ENCODE measurements at places on chromosomes 4 and X.
A peak's percentile ranks its signal among the peaks of the same experiment; 100 is the strongest.

DNA sequence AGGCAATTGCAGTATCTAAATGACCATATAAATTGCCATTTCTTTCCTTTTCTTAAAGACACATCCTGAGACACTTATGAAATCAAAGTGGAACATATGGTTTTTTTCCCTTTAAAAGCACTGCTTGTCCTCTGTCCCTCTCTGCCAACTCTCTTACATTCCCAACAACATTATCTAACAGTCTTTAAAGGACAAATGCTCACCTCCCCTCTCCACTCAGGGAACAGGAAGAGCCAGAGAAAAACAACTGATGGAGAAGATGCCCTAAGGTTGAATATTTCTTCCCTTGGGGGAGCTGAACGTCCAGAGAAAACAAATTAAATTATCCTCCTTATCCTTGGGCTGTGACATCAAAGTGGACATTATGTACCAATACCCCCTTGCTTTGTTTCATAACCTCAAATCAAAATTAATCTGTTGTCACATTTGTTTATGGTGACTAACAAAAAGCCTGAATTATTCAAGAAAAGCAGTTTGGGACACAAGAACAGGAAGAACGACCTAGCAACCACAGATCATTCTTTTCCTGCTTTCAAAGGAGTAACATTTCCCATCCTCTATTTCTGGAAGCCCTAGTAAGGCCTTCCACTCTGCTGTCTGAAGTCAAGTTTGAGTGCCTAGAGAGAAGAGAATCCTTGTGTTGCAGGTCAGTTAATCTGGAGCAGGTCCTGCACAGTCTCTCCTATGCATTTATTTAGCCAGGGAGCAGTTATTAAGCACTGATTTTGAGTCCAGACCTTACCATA, 52.6 kb upstream of the PAGE1 start:
- H3K27me3 ChIP-seq, result peaks cover 20% of the 10 kb centered on the region
- H3K27ac ChIP-seq, result no peak overlapping the region
- H3K36me3 ChIP-seq, result no peaks in the 10 kb centered on the region

GRCh38 chr4:47876310-47876709, 38.1 kb downstream of the NFXL1 start:
- H3K27ac ChIP-seq, result no peak overlapping the region
- peaks cover 48% of the 10 kb centered on the region for H3K36me3 ChIP-seq
- H3K4me3 ChIP-seq, result no peak overlapping the region
- no peak for DNase-seq
- H3K4me1 ChIP-seq, result peaks cover 4% of the 10 kb centered on the region

DNA sequence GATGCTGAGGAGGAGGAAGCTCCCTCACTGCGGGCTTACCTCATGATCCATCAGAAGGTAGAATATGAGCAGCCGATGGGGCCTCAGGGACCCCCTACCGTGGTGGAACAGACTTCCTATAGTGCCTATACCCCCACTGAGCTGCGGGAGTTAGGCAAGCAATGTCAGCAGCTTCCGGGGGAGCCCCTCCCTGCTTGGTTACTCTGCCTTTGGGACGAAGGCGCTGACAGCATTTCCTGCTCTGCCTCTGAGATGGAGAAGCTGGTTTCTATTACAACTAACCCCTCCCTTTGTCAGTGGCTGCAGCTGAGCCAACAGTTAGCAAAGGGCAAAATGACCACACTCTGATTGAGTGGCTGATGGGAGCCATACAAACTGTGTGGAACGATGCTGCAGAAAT, 430.7 kb downstream of the IDS start:
- no peaks in the 10 kb centered on the region for H3K36me3 ChIP-seq
- no peaks in the 10 kb centered on the region for H3K27me3 ChIP-seq
- H3K4me3 ChIP-seq, result no peak overlapping the region
- H3K27ac ChIP-seq, result peak overlapping the region; percentile 45
- peaks cover 9% of the 10 kb centered on the region for H3K4me1 ChIP-seq

DNA sequence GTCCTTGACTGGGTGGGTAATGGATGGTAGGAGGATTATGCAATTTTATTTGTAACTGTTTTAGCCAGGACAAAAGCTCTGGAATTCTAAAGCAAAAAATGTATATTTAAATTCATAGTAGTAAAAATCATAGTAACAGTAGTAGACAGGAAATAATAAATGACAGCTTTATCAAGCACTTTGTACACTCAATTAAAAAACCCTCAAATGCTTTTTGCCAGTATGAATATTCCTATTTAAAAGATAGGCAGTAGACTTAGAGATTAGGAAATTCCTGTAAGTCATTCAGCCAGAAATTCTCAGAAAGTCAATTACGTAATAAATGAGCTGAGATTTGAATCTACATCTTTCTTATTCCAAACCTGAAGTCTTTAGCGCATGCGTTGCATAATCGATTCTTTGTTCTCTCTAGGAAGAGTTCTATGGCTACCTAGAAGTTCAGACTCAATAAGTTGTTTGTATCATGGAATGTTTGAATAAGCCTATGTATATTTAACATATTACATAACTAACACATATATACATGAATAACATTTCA, 2.5 kb downstream of the AADAT start:
- H3K27ac ChIP-seq, result no peak overlapping the region
- DNase-seq, result no peak
- H3K4me3 ChIP-seq, result no peak overlapping the region
- H3K36me3 ChIP-seq, result peaks cover 22% of the 10 kb centered on the region
- H3K27me3 ChIP-seq, result no peaks in the 10 kb centered on the region

GRCh38 chrX:155263854-155264628, at the start of gene RAB39B:
TSS of gene RAB39B (minus strand) at chrX:155264491. CDS start at chrX:155264288, 203 bp downstream.
- no peaks in the 10 kb centered on the region for H3K27me3 ChIP-seq
- peaks cover 1% of the 10 kb centered on the region for H3K36me3 ChIP-seq
- peaks cover 13% of the 10 kb centered on the region for H3K4me1 ChIP-seq

DNA sequence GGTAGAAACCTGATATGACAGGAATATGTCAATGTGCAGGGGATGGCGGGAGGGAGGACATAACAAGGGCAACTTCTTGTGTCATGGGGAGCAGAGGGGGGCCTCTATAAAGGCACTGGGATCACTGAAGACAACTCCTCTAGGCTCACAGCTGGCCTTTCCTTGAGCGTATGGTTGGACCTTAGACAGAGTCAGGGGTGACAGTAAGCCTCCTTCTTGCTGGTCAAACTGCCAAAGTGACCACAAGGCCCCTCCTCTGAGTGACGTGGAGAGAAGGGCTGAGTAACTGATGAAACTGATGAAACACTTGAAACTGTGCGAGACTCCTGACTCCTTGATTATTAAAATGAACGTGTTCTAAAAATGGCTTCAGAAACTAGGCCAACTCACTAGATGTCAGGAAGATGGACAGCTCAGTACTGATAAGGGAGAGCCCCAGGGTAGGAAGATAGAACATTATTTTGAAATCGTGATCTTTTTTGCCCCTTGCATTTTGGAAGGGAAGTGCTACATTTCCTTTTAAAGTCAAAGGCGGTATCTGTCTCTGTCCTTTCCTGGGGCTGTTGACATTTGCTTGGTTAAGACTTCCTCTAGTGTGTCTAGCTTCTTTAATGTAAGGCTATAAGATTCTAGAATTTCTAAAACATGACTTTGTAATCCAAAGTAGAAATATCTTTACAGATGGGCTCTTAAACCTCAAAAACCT, 1.6 kb downstream of the RAB33A start:
- DNase-seq, result no peak
- H3K27me3 ChIP-seq, result no peaks in the 10 kb centered on the region
- H3K4me3 ChIP-seq, result peak overlapping the region; percentile 82
- H3K27ac ChIP-seq, result peak overlapping the region; percentile 97

GRCh38 chr4:140755774-140756318, 339 bp downstream of the TBC1D9 start:
- H3K27ac ChIP-seq, result peak overlapping the region; percentile 87
- peaks cover 38% of the 10 kb centered on the region for H3K4me1 ChIP-seq
- peak; percentile 92 for DNase-seq
- peak overlapping the region; percentile 89 for H3K4me3 ChIP-seq

GRCh38 chr4:53987761-53988171, 76.6 kb downstream of the CHIC2 start:
- no peaks in the 10 kb centered on the region for H3K27me3 ChIP-seq
- peaks cover 8% of the 10 kb centered on the region for H3K4me1 ChIP-seq
- H3K4me3 ChIP-seq, result no peak overlapping the region
- H3K36me3 ChIP-seq, result no peaks in the 10 kb centered on the region

DNA sequence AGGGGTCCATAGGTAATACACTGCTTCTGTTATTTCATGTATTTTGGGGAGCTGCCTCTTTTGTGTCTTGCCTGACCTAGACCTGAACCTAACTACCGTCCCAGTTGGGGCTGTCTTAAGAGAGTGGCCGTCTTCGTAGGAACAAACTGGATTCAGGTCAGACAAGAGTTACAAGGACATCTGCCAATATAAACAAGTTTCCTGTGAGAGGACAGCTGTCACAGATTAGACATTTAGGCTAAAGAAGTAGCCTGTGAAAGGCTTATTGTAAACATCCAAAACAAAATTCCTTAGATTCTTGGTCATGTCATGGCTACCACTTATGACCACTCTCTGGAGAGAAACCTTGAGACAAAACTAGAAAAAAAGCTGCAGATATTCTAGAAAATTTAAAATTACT, 797.6 kb upstream of the AADAT start:
- no peak overlapping the region for H3K4me3 ChIP-seq
- no peaks in the 10 kb centered on the region for H3K36me3 ChIP-seq
- DNase-seq, result no peak
- H3K27me3 ChIP-seq, result peaks cover 3% of the 10 kb centered on the region

DNA sequence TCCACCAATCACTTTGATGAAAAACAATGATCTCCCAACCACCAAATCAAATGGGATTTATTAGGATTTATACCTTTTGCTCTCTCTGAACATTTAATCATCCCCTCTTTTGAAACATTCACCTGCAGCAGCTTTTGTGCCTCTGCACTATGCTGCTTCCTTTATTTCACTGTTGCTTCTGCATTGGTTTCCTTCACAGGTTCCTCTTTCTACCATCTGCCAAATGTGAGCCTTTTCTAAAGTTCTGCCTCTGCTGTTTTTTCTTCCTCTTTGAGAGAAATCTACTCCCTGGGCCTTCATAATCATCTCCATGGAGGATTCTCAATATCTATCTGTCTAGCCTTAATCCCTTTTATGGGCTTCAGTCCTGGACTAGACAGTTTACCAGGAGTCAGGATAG, 24.7 kb downstream of the CUL4B start:
- no peaks in the 10 kb centered on the region for H3K27me3 ChIP-seq
- no peak overlapping the region for H3K4me3 ChIP-seq
- DNase-seq, result no peak

DNA sequence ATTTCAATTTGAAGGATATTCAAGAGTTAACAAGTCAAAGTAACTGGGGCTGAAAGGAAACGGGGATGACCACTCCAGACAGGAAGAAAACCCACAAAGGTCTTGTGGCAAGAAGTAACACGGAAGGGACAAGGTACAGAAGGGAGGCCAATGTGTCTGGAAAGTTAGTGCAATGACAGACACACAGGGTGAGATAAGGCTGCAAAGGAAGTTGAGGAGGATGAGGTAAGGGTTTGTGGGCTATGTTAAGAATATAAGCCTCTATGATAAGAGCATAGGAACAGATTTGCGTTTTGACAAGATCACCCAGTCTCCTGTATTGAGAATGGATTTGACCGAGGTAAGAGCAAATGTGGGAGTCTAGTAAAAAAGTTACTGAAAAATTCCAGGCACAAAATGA, 21.9 kb upstream of the EMCN start:
- no peaks in the 10 kb centered on the region for H3K4me1 ChIP-seq
- no peak for DNase-seq
- H3K36me3 ChIP-seq, result peaks cover 4% of the 10 kb centered on the region
- H3K27ac ChIP-seq, result no peak overlapping the region
- no peak overlapping the region for H3K4me3 ChIP-seq
- H3K27me3 ChIP-seq, result peaks cover 5% of the 10 kb centered on the region

DNA sequence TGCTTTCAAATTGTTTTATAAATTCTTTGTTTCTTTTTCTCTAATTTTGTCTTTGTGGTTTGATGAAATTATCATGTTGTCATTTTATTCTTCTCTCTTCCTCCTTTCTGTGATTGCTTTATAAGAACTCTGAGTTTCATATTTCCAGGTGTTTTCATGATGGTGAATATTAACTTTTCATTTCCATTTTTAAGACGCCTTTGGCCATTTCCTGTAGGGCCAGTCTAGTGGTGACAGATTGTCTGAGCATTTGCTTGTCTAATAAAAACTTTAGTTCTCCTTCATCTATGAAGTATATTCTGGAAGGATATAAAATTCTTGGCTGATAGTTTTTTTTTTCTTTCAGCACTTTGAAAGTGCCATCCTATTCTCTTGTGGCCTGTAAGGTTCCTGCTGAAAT, 128.1 kb downstream of the FAM13A start:
- DNase-seq, result no peak
- no peaks in the 10 kb centered on the region for H3K4me1 ChIP-seq
- H3K36me3 ChIP-seq, result peaks cover 5% of the 10 kb centered on the region
- no peak overlapping the region for H3K4me3 ChIP-seq
- no peak overlapping the region for H3K27ac ChIP-seq

DNA sequence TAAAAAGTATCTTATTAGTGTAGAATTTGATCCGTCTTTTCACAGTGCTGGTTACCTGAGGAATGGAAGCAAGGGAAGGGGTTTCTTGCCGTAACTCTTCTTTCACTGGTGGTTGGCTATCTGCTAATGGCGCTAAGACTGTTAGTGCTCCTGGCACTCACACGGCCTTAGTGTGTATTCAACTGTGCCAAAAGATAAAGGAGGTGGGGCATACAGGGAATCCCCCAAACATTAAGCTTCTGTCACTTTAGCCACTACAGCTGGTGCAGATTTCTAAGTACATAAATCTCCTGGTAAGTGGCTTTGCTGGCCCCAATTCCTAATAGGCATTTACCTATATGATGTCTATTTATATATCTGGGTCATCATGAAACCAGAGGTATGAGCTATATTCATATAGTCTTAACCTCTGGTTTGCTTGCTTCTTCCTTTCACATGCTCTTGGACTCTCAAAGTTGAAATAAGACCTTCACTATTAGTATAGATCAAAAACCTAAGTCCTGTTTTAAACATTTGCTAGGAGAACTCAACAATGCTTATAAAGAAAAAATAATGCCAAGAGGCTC, 95.1 kb downstream of the TSPAN7 start:
- H3K27ac ChIP-seq, result no peak overlapping the region
- H3K27me3 ChIP-seq, result no peaks in the 10 kb centered on the region
- no peak overlapping the region for H3K4me3 ChIP-seq
- no peak for DNase-seq
- H3K4me1 ChIP-seq, result no peaks in the 10 kb centered on the region

GRCh38 chr4:80424225-80424581, 88.7 kb downstream of the CFAP299 start:
- no peak overlapping the region for H3K4me3 ChIP-seq
- no peak for DNase-seq
- H3K4me1 ChIP-seq, result no peaks in the 10 kb centered on the region
- H3K27ac ChIP-seq, result no peak overlapping the region

GRCh38 chr4:167176723-167177367, 57.4 kb downstream of the SPOCK3 start:
- no peaks in the 10 kb centered on the region for H3K36me3 ChIP-seq
- H3K27ac ChIP-seq, result no peak overlapping the region
- no peaks in the 10 kb centered on the region for H3K4me1 ChIP-seq
- no peak overlapping the region for H3K4me3 ChIP-seq
- H3K27me3 ChIP-seq, result peaks cover 14% of the 10 kb centered on the region

- H3K27me3 ChIP-seq, result peaks cover 3% of the 10 kb centered on the region
- no peak overlapping the region for H3K4me3 ChIP-seq
Measured at GRCh38 chr4:100889401-100889800, 371.6 kb upstream of the EMCN start.

GRCh38 chr4:119207051-119207450, 5.5 kb upstream of the USP53 start:
- H3K4me1 ChIP-seq, result peaks cover 22% of the 10 kb centered on the region
- H3K4me3 ChIP-seq, result no peak overlapping the region
- H3K27ac ChIP-seq, result no peak overlapping the region

- no peak overlapping the region for H3K27ac ChIP-seq
- H3K4me1 ChIP-seq, result no peaks in the 10 kb centered on the region
- DNase-seq, result no peak
- no peak overlapping the region for H3K4me3 ChIP-seq
- H3K27me3 ChIP-seq, result peaks cover 4% of the 10 kb centered on the region
Measured at GRCh38 chr4:109994415-109994827, 81.7 kb downstream of the EGF start.

All from chondrocyte (in vitro differentiated cells).